Testis (tissue), 5 donors: ENCODE measurements at places on chromosomes 13 and 19.
A peak's percentile ranks its signal among the peaks of the same experiment; 100 is the strongest.

DNA sequence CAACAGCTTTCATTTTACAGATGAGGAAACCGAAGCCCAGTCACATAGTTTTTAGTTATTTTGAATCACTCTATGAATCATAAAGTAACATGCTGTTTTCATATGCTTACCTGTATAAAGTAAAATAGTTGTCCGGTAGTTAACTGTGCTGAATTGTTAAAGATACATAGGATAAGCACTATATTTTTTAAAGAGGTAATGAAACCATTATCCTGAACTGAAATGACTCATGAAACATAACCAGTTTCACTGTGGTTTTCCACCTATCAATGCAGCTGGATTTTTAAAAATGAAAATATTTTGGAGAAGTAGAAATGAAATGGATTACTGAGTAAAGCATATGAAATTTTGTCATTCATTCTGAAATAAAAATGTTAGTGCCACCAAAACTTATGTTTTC, 655.0 kb downstream of the OLFM4 start:
- no peak for DNase-seq

DNA sequence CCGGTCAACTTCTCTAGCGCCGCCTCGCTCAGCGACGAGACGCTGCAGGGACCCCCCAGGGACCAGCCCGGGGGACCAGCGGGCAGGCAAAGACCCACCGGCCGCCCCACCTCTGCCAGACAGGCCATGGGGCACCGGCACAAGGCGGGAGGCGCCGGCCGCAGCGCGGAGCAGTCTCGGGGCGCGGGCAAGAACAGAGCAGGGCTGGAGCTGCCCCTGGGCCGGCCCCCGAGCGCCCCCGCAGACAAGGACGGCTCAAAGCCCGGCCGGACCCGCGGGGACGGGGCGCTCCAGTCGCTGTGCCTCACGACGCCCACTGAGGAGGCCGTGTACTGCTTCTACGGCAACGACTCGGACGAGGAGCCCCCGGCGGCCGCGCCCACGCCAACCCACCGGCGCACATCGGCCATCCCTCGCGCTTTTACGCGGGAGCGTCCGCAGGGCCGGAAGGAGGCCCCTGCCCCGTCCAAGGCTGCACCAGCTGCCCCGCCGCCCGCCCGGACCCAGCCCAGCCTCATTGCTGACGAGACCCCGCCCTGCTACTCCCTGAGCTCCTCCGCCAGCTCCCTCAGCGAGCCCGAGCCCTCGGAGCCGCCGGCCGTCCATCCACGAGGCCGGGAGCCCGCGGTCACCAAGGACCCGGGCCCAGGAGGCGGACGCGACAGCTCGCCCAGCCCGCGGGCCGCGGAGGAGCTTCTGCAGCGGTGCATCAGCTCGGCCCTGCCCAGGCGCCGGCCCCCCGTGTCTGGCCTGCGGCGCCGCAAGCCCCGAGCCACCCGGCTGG, 11.3 kb downstream of the C19orf25 start:
- no peak for DNase-seq

DNA sequence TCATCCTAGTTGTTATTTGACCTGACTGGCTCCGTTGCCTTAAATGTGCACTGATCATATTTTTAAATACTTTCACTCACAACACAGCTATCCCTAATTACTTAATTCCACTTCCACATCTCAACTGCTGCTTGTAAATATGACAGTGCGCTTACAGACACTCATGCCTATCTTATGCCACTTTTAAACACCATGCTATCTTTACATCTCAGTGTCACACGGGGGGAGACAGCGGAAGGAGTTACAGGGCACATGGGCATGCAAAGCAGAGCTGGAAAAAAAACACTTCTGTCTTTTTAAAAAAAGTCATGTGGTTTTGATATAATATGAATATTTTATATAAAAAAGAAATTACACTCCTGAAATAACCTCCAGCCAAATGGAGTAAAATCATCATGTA, 44.1 kb downstream of the SMAD9 start:
- no peak for DNase-seq

DNA sequence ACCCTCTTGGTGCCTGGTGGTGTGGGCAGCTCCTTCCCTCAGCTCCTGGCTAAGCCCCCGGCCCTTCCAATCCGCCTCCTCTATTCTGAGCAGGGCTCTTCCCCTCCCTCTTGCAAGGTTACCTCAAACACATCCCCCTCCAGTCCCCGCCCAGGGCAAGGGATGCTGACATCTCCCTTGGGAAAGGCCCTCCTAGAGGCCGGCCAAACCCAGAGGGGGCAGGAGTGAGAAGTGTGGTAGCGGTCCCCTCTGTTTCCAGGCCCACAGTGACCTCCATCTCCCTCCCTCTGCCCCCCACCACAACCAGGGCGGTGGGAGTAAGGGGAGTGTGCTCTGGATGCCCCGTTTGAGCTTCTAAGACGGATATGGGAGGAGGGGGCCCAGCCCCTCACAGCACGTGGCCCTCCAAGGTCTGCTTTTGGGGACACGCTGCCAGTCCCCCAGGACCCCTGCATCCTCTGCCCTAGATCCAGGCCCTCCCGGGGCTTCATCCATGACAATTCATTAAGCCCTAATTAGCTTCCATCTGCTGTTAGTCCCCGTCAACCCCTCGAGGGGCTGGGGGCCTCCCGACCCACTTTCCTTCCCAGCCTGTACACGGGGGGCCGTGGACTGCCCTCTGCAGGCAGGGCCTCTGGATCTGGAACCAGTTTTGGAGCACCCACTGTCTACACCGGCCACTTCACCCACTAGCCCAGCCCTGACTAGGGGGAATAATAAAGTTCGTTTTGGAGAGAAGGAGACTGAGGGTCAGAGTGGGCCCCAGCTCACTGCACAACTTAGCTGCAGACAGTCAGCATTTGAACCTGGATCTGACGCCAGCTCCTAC, 2.3 kb downstream of the LINGO3 start:
- no peak for DNase-seq

- DNase-seq = no peak
These were observed 2.5 kb downstream of the SHISA7 start for GRCh38 chr19:55440411-55441105.

DNA sequence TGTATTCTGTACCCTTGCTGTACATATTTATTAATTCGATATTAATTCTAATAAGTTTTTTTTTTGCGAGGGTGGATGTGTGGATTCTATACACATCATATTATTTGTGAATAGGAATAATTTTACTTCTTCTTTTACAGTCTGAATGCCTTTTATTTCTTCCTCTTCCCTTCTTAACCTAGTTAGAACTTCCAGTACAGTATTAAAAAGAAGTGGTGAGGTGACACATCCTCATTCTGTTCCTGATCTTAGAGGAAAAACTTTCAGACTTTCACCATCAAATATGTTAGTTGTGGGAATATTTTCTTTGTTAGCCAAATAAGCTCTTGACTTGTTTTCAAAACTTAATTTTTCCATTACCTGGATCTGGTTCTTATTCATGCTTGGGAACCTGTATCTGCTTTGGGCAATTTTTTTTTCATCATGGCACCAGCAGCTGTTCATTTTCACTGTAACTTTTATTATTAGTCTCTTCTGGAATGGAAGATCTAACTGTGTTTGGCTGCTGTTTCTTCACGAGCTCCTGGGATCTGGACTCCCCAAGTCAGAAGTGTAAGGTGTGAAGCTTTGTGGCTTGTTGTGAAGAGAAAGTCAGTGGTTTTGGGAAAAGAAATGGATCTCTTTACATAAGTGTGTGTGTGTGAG, 33.1 kb downstream of the RGCC start:
- DNase-seq = no peak

GRCh38 chr19:40718774-40719391, 2.0 kb downstream of the ITPKC start:
- peak; percentile 77 for DNase-seq

DNA sequence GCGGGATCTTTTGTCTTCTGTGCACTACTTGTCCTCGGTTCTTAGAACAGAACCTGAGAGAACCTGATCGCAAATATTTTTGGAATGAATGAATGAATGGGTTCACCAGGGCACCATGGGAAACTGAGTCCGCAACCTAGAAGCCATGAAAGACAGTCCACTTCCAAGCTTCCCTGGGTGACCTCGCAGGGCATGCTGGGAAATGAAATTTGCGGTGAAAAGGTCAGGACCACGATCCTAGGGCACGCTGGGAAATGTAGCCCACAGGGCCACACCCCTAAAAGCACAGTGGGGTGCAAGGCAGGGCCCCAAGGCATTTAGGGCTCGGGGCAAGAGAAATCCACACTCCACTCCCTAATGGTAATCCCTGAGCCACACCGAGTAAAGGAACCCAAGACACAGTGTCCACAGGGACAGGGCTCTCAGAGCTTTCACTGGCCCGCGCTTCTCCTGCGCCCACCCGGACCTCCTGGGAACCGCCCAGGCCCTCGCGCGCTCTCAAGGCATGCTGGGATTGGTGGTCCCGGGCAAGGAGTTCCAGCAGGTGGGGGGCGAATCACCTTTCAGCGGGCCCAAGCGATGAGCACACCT, 1.1 kb upstream of the PPP1R12C start:
- DNase-seq = peak; percentile 83

- no peak for DNase-seq
These were observed 7.6 kb upstream of the EGLN2 start for GRCh38 chr19:40791349-40791748.

DNA sequence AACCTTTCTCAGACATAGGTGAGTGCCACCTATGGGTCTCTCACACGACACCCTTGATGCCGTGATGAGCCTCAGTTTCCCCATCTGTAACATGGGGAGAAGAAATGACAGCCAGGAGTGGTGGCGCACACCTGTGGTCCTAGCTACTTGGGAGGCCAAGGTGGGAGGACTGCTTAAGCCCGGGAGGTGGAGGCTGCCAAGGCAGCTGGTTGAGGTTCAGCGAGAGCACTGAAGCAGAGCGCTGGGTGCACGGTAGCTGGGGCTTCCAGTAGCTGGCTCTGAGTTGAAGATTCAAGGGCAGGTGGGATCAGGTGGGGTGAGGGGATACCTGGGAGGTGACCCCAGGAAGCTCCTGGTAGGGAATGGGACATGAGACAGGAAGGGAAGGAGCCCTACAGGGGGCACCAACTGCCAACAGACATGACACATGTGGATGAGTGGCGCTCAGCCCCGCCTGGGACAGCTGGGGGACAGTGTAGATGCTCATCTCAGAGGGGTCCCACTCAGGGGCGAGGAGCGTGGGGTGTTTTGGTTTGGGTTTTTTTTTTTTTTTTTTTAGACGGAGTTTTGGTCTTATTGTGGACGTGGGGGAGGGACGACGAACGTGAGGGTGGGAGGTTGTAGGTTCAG, 6.5 kb upstream of the SSBP4 start:
- no peak for DNase-seq

GRCh38 chr19:18418029-18418482, 1.1 kb upstream of the SSBP4 start:
- DNase-seq = no peak

DNA sequence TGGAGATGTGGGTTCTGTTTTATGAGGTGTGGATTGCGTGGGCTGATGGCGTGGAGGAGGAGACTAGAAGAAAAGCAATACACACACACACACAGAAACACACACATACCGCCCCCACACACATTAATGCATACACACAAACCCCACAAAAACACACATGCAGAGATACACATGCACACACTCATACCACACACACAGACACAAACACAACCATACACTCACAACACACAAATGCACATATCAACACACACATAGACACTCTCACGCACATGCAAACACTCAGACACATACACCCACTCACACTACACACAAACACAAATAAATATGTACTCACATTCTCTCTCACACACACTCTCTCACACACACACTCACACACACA, 75.7 kb upstream of the UBL3 start:
- no peak for DNase-seq

- no peak for DNase-seq
These were observed 249.0 kb downstream of the LHFPL6 start for GRCh38 chr13:39353988-39354387.

GRCh38 chr19:3210347-3211017, 14.0 kb upstream of the CELF5 start:
- peak; percentile 43 for DNase-seq

DNA sequence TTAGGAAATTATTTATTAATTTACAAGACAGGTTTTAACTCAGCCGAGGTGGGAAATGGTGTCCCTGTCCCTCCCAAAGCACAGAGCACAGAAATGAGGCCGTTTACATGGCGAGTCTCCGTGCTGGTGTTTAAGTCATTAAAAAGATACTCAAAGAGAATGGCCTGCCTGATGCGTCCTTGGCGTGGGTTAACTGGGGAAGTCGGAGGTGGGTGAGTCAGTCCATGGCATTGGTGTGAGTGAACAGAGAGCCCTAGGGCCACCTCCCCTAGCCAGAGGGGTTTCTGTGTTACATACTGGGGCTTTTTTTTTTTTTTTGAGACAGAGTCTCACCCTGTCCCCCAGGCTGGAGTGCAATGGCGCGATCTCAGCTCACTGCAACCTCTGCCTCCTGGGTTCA, 3.9 kb downstream of the FEM1A start:
- no peak for DNase-seq
